ENCODE measurements at places on chromosomes 5 and 9. TPM values are rescaled to one million over a fixed set of nuclear protein-coding genes. Genes with fewer than 3 reads are reported as not detected.
A peak's percentile ranks its signal among the peaks of the same experiment; 100 is the strongest.

GRCh38 chr9:103362986-103363385 lies 367.9 kb downstream of the CYLC2 start:
- no peak for DNase-seq

Gene ELOVL7
- 12.2 TPM for polyA plus RNA-seq

Gene FAM169A
- 19.5 TPM for polyA plus RNA-seq

DNA sequence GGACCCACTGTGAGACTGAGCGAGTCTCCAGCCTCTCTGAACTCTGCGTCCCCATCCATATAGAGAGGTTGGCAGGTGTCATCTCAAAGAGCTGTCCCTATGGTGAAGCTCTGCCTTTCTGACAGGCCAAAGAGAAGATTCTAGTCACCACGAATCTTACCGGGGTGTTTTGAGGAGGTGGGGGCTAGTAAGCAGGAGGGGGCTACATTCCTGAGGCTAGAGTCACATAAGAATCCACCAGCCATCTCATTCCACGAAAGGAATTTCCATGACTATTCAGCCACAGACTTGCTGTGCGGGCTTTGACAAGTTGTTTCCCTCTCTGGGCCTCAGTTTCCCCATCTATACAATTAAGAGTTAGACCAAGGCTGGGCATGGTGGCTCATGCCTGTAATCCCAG lies 16.3 kb downstream of the PDGFRB start:
- no peak for DNase-seq

DNA sequence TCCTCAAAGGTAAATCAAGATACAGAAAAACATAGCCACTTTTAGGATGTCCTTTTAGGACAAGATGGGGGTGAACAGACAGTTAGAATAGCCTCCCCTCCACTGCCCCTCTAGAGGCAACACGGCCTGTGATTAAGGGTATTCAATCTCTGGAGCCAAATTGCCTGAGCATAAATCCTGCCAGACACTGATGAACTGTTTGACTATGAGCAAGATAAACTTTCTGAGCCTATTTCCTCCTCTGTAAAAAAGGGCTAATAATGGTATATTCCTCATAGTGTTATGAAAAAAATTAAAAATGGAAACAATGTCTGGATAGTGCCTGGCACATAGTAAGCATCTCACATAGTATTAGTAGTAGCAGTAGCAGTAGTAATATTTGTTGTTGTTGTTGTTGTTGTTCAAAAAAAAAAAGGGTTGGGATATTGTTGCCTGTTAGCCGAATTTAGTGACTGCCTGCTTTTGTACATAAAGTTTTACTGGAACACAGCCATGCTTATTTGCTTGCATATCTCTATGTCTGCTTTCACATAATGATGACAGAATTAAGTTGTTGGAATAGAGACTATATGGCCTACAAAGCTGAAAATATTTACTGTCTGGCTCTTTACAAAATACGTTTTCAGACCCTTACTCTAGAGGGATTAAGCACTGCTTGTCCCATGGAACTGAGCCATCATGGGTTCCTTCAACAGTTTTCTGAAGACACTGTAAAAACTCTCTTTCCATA lies 536.3 kb downstream of the TLE4 start:
- no peak for DNase-seq

DNA sequence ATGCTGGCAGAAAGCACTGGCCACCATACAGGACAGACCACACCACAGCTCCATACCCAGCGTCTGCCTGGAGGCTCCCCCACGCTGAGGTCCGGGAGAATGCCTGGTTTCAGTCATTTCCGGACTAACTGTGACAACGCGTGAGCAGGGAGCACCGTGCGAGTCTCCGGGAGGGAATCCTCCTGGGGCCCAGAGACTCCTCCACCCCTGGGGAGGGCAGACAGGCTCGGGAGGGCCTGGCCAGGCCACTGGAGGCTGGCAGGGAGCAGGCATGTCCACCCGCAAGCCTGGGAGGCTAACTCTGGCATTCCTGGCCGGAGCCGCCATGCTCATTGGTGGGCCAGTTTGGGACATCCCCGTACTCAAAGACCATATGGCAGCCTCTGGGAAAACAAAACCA lies 6.5 kb downstream of the BRD3OS start:
- DNase-seq, result no peak

- no peak for DNase-seq
Measured at GRCh38 chr5:24589566-24589965, 55.2 kb downstream of the CDH10 start.

Gene TAF11L5
- polyA plus RNA-seq, result not detected

DNA sequence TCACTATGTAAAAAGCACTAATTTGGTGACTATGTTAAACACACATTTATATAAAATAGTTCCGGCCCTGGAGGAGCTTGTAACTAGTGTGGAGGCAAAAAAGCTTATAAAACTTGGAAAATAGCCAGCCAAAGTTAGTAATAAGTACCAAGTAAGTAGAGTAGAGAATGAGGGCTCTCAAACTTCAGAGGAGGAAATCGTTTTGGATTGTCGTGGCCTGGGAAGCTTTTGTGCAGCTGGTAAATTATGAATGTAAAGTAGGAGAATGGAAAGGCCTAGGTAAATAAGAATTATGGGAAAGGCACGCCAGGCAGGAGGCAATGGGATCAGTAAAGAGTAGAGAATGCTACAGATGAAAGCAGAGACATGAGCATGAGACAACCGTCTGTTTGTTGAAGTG lies 832.7 kb upstream of the ZNF608 start:
- DNase-seq, result no peak

DNA sequence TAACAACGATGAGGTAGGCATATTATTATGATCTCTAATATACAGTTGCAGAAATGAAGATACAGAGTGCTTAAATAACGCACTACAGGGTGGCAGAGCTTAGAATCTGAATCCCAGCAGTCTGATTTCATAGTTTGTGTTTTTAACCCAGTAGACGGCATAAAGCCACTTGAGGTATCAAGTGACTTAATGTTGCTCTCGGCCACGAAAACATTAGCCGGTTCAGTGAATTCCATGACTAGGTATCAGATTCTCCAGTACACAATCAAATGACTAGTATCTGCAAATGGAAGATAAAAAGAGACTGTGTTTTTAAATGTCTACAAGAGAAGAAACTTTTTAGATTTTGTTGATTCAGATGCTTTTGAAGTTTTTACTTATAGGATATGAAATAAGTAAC lies 24.8 kb downstream of the SMC2 start:
- DNase-seq, result peak; percentile 42

Gene PCDHGC5
- polyA plus RNA-seq, result 1.2 TPM

GRCh38 chr9:137247135-137247915 lies 3.8 kb upstream of the STPG3 start:
- no peak for DNase-seq

DNA sequence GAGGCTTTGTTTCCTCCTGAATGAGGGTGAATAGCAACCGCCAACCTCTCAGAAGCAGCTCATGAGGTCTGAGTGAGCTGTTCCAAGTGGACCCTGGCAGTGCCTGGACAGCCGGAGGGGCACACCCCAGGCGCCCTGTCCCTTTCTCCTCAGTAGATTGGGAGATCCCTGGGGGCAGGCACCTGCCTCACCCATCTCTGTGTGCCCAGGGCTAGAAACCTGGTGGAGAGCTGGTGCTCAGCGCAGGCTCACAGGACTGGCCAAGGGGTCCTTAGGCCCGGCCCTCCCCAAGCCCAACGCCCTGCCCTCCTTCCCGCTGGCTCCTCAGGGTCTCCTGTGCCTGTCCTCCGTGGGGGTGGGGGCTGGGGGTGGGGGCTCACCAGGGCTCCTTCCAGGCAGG lies 14.9 kb upstream of the MAPK9 start:
- DNase-seq, result no peak

Gene ARL15
- polyA plus RNA-seq, result 27.3 TPM

DNA sequence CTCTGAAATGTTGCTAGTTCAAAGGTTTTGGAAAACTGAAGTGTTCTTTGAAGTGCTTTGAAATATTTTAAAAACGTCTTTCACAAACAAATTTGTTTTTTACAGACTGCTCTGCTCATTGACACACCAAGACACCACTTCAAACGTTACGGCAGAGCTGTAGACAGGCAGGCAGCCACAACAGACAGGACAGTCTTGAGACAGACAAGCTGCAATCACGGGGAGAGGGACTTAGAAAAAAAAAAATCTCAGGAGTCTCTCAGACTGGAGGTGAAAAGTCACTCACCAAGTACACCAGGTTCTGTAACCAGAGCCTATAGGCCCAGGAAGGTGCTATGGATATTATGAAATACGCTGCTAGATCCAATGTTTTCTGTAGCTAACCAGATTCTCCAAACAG lies 135.4 kb downstream of the ISL1 start:
- DNase-seq, result no peak

DNA sequence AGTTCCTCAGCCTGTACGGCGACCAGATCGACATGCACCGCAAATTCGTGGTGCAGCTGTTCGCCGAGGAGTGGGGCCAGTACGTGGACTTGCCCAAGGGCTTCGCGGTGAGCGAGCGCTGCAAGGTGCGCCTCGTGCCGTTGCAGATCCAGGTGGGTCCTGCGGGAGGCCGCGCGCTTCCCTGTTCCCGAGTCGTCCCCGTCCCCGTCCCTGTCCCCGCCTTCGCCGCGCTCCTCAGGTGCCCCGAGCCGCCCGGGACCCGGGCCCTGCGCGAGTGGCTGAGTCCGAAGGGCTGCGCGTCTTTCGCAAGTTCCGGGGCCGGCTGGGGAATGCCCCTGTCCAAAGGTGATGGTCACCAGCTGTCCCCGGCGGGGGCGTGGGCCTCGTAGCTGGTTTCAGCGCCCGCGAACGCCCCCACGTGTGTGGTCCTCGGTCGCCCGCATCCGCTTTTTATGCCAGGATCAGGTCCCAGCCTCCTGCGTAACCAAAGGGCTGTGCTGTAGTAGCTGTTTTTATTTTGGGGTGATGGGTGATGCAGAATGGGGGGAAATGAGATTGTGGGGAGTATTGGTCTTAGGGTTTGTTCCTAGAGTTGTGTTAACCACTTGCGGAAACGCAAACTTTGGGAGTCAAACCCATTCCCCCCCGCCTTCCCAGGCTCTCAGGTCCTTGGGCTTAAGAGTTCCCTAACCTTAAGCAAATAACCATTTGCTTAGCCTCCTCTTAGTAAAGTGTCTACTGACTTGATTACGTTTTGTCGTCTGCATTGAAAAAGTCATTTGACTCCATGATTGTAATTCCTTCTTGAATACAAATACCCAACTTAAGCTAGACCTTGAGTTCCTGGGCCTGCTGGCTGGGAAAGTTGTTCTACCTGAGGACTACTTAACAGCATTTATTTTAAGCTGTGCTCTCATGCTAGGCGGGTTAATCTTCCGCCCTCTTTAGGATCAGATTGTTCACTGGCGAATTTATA lies 663 bp downstream of the ISOC1 start:
- peak; percentile 49 for DNase-seq

DNA sequence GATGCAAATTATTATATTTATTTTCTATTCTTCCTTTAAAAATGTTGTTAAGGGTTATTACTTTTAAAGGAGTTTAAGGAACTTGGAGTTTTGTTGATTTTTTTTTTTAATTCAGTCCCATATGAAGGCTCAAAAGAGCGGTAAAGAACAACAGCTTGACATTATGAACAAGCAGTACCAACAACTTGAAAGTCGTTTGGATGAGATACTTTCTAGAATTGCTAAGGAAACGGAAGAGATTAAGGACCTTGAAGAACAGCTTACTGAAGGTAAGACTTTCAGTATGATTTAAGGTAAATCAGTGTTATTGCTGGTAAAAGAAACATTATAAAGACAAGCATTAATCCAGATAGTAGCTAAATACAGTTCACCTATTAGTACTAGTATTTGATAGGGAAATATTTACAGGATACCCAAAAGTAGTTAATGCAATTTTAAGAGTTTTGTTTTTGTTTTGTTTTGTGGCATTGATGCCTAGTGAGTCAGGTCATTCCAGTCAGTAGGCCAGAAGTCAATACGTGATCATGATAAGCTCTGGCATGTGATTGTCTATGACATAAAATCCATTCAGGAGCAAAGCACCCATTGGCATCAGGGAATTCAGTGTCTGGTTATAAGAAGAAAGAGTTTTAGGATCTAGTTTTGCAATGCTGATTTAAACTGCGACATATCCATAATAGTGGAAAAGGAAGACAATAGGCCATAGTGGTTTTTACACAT lies 49.2 kb downstream of the CNTRL start:
- DNase-seq, result no peak

Measured in renal cortex interstitium (tissue), 15 donors.